ENCODE measurements at places on chromosomes 6 and 20.

- no peak for DNase-seq
These were observed 43.6 kb downstream of the MUC22 start for GRCh38 chr6:31053873-31054272.

DNA sequence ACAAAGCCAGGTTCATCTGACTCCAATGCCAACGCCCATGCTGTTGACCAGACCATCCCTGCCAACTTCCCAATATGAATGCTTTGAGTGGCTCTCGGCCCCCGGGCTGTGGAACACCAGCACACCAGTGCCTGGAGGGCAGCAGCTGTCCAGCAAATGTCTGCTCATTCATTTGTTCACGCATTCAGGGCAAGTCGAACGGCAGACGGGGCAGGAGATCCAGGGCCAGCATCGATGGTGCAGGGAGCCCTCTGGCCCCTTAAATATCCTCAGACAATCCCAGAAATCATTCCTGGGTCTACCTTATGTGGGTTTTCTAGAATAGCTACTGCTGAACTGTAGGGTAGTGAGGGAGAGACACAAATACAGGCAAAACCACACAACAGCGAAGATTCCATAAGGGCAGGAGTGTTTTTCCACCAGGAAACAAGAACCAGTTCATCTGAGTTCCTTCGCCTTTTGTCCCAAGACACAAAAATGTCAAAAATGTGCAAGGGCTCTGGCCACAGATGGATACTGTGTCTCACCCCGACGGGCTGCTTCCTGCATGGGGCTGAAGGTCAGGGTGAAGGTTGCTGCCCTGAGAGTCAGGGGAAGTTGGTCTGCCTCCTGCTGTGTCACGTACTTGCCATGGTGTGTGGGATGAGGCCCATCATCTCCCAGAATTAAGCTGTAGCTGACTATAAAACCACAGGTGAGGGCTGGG is 15.5 kb downstream of the RIPOR3 start:
- DNase-seq = no peak

GRCh38 chr6:127069659-127070279 is 48.7 kb upstream of the RSPO3 start:
- no peak for DNase-seq

DNA sequence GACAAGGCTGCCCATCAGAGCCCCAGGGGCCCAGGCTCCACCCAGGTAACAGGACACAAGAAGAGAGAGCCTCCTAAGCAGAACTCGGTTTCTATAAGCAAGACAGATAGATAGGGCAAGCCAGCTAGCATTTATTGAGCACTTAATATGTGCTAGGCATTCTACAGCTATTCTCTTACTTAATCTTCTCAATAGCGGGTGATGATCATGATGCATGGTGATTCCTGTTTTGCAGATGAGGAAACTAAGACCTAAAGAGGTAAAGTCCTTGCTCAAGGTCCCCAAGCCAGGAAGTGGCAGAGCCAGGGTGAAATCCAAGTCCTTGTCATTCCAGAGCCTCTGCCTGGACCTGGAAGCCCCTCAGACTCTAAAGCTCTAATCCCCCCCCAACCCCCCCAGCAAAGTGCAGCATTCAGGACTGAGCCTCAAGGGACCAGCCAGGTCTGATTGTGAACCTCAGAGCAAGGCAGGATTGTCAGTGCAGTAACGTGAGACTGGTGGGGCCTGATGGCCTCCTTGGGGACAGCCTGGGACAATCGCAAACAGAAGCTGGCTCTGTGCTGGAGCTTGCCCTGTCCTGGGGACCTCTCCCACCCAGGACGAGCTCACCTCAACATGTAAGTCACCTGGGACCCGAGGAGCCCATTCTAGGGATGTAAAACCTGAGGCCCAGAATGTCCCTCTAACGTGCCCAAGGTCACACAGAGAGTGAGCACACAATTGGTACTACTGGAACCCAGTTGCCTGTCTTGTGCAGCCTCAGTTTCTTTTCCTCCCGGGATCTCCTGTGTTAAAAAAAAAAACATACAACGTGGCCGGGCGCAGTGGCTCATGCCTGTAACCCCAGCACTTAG is 48.4 kb upstream of the PTGIS start:
- no peak for DNase-seq

GRCh38 chr6:10749734-10750133 is 2.1 kb downstream of the TMEM14B start:
- DNase-seq = no peak

DNA sequence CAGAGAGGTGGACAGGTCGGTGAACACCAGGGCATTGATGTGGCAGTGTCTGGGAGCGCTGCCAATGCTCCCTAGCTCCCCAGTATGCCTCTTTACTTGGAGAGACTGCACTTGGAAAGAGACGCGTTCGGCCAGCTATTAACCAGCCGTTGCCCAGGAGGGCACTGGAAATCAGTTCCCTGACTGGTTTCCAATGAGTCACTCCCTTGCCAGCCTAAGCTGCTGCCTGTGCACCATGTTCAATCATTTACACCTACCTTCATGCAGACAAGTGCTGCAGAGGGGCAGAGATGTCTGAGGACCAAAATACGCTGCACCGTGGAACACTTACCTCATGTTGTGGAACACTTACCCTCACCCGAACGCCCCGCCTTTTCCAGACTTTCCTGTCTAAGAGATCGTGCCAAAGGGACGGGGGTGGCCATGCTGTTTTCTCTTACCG is 151.6 kb downstream of the SOBP start:
- no peak for DNase-seq

GRCh38 chr20:48131581-48131980 is 346.3 kb upstream of the SULF2 start:
- no peak for DNase-seq

- DNase-seq = no peak
These were observed 6.8 kb upstream of the EZR start for GRCh38 chr6:158825951-158826306.

GRCh38 chr20:23034721-23035671 is at the start of gene SSTR4:
Gene SSTR4, plus strand, starts transcription at chr20:23035312. Its CDS starts 172 bp downstream, at chr20:23035484.
- no peak for DNase-seq

DNA sequence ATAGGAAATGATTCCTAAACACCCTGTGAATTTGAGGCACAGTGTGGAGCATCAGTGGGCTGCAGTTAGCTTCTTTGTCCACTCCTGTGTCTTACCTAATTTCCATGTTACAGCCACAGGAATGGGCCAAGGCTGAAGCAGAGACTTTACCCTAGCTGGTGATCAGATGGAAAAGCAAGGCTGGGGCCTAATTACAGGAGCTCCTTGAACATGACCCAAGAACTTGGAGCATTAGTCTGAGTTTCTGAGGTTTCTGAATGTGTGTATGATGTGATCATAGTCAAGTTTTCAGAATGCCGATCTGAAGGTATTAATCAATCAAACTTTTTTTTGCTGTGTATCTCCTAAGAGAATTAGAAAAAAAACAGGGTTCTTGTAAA is 18.0 kb downstream of the HECA start:
- no peak for DNase-seq

DNA sequence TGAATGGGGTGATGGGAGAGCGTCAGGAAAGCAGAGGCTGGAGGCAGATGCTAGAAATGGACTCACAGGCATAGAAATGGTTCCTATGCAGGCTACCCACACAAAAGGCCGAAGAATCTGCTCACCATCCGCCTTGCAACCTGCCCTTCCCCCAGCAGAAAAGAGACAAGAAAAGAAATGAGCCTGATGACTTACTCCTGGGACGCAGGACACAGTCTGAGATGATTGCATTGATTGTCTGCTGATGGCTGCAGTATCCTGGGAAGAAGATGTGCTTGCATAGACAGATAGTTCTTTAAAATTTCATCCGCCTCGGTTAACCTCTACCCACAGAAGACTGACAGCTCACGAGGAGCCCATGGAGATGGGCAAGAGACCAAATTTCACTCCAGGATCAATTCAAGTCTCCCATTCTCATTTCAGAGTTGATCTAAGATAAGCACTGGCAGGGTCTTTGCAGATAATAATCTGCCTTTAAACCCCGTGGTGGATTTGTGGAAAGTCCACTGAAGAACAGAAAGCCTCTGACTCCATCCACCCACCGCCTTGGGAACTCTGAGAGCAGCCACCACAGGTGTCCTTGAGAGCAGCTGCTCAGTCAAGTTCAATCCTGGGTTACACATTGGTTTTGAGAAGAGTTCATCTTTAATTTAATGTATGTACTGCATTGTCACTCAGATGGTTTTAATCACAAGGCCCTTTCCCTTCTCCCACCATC is 7.2 kb downstream of the AGPAT4 start:
- DNase-seq = no peak

- peak; percentile 44 for DNase-seq
These were observed at the start of gene ETV7 for GRCh38 chr6:36387440-36388303. Gene ETV7, minus strand, starts transcription at chr6:36387669. Its CDS starts 128 bp downstream, at chr6:36387541.

GRCh38 chr20:50215926-50216325 is 25.3 kb downstream of the CEBPB start:
- DNase-seq = no peak

- no peak for DNase-seq
These were observed 5.7 kb downstream of the PRR3 start for GRCh38 chr6:30562470-30563425.

- DNase-seq = peak; percentile 39
These were observed 39.4 kb downstream of the SCML4 start for GRCh38 chr6:107784669-107785068.

DNA sequence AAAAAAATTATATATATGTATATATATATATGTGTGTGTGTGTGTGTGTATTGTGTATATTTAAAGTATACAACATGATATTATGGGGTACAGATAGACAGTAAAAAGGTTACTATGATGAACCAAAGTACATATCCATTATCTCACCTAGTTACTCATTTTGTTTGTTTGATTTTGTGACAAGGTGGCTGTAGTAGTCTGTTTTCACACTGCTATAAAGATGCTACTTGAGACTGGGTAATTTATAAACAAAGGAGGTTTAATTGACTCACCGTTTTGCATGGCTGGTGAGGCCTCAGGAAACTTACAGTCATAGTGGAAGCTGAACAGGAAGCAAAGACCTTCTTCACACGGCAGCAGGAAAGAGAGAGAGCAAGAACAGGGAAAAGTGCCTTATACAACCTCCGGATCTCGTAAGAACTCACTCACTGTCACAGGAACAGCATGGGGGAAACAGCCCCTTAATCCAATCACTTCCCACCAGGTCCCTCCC is 30.2 kb upstream of the DACT2 start:
- DNase-seq = no peak

DNA sequence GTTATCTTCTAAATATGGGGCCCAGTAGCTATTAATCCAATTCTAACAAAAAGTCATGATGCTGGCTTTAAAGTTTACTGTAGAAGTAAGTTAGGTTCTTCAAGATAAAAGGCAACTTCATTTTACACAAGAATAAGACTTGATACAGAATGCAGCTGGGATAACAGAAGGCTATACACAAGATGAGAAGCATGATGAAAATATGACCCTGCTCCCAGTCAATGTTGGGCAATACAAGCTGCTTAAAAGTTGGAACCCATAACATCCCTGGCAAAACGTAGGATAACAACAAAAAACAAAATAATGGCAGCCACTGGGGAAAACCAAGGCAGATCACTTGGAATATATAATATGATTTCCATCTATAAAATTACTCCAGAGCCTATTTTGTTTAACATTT is 87.6 kb upstream of the RSPO3 start:
- DNase-seq = no peak

- DNase-seq = no peak
These were observed 712.7 kb downstream of the DHX35 start for GRCh38 chr20:39674842-39675241.

DNA sequence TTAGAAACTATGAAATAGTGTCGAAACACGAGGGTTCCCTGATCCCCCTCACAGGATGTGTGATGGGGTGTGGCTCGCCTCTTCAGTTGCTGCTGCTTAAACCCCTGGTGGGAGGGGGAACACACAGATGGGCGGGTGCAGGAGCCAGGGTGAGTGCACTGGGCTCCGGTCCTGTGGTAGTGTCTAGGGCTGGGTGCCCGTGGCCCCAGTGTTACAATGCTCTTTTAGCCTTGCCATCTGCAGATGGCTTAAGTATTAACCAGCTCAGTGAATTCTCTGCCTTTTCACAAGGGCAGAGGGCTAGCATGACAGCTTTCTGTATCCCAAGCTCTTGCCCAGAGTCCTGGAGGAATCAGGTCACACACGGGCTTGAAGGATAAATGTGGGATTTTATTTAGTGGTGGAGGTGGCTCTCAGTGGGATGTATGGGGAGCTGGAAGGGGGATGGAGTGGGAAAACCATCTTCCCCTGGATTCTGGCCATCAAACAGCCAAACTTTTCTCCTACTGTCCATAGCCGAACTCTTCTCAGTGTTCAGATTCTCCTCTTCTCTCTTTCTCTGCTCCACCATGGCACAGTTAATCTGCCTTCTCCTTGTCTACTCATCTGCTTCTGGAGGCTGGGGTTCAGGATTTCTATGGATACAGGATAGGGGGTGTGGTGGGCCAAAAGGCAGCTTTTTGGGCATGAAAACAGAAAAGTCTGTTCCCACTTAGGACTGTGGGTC is 659.0 kb downstream of the EPM2A start:
- no peak for DNase-seq

DNA sequence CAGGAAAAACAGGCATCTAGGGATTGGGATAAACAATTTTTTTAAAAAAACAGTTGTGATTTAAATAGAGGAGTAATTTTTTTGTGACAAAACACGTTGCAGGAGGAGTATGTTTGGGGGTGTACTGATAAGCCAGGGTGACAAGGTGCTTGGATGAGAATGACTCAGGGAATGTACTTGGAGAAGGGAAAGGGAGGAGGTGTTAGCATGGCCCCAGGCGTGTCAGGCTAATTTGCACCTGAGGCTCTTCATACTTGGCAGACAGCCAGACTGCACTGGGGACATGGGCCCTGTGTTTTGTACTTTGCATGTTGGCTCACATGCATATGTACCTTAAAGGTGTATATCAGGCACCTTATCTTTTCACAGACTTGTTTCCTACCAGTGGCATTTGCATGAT is 22.8 kb downstream of the PANK2 start:
- DNase-seq = no peak

DNA sequence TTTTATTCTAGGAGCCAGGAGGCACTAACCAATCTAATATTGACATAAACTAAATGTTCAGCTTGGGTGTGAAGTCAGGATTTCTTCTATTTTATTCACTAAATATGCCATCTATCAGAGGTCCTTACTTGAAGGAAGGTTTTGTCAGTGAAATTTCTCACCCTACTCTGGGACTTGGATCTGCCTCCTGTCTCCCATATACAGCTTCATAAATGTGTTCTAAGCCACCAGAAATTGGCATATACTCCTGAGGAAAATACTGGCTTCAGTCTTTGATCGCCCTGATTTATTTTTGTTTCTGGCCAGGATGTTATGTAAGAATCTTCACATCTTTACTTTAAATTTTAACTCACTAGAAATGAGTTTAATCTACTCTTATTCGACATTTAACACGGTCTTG is 647.7 kb downstream of the C6orf118 start:
- DNase-seq = no peak

- DNase-seq = no peak
These were observed 24.0 kb downstream of the PGM3 start for GRCh38 chr6:83169106-83169505.

DNA sequence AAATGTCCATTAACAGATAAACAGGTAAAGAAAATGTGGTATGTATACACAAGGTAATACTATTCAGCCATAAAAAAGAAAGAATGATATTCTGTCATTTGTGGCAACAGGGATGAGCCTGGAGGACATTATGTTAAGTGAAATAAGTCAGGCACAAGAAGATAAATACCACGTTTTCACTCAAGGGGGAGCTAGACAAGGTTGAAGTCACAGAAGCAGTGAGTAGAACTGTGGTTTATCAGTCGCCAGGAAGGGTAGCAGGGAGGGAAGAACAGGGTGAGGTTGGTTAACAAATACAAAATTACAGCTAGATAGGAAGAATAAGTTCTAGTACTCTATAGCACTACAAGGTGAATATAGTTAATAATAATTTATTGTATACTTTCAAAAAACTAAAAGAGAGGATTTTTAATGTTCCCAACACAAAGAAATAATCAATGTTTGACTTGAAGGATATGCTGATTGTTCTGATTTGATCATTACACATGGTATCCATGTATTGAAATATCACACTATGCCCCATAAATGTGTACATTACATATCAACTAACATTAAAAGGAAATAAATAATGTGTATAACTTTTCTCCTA is 21.1 kb downstream of the RTN4IP1 start:
- DNase-seq = no peak

Data from activated CD8-positive, alpha-beta memory T cell treated with anti-CD3 and anti-CD28 coated beads, Interleukin-2, amount 50 U/mL, for 4 hours (primary cell).